ENCODE measurements at places on chromosomes 16 and 17.

DNA sequence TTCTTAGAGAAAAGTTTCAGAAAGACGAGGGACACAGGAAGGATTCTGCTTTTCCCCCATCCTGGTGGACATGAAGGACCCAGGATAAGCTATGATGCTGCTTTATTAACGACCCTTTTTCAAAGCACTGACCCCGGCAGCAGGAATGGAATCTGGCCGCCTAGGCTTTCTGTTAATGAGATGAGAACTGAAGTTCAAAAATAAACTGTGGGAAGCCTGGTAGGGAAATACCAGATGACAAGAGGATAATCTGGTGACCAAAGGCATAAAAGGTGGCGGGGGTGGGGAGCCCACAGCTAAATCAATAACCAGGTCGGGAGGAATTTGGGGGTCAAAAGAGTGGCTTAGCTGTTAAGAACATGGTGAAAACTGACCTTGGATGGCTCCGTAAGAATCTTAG, 171.0 kb downstream of the XYLT1 start:
- DNase-seq = no peak

GRCh38 chr16:7834771-7835431, 502.3 kb downstream of the RBFOX1 start:
- DNase-seq = no peak

- no peak for DNase-seq
Observed at GRCh38 chr17:1197379-1197778, 17.6 kb upstream of the ABR start.

- no peak for DNase-seq
Observed at GRCh38 chr16:71493213-71493612, 4.1 kb upstream of the ZNF19 start.

DNA sequence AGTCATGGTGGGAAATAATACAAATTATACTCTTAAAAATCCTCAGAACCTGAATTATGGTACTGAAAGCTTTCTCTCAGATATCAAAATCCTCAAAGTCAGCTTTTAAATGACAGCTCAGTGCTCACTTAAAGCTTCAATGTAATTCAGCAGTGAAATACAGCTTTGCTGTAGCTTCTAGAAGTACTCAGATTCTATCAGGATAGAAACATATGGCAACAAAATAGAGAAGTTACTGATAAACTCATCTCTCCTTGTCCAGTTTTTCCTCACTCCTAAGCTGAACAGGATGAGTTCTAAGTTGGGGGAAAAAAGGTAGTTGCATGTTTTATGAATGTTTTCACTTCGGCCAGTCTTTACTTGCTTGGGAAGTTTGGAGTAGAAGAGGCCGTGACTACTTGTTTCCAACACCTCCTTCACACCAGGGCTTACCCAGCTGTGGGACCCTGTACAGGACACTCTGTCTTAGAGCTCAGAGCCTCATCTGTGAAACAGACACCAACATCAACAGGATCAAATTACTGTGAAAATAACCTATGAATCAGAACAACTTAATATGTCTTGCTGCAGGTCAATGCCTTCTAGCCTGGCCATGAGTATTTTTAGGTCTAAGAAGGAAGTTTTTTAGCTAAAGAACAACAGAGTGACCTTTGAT, 30.2 kb downstream of the OGFOD1 start:
- DNase-seq = no peak

DNA sequence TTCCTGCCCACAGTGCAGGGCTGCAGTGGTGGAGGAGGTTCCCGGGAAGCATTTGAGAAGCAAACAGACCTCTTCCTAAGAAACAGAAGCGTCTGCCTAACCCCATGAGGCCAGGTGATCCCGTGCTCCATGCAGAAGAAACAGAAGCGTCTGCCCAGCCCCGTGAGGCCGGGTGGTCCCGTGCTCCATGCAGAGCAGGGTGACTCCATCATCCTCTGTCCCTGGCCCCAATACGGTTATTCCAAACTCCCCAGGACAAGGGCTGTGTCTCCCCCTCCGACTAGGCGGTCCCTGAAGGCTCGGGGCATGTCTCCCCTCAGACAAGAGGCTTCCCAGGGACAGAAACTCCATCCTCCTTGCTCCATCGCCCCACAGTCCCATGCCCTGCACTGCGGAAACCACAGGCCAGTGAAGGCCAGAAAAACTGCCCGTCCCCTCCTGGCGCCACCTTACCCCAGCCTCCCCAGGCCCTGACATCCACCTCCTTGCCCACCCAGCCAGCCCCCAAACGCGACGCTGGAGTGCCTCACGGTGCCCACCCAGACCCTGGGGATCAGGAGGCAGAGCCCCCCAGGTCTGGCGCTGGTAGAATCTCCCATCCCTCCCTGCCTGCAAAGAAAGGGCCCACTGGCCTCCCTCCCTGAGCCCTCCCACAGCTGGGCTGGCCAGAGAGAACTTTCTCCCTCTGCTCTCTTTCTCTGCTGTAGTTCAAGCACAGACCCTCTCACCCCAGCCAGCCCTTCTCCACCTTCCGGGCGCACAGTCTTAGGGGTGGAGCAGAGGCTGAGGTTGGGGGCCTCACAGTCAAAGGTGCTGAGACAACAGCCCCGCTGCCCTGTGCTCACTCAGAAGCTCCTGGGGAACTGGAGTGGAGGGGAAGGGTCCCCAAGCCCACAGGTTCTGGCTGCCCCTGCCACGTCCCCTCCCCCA, 30.6 kb upstream of the KRT17 start:
- no peak for DNase-seq

- DNase-seq = no peak
Observed at GRCh38 chr17:79187186-79187585, 112.6 kb downstream of the ENGASE start.

DNA sequence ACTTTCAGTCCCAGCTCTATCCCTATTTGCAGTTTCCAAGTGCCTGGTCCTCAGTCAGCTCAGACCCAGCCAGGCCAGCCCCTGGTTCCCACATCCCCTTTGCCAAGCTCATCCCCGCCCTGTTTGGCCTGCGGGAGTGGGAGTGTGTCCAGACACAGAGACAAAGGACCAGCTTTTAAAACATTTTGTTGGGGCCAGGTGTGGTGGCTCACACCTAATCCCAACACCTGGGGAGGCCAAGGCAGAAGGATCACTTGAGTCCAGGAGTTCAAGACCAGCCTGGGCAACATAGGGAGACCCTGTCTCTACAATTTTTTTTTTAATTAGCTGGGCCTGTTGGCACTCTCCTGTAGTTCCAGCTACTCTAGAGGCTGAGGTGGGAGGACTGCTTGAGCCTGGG, 1.7 kb downstream of the STH start:
- DNase-seq = no peak

- DNase-seq = no peak
Observed at GRCh38 chr17:37197336-37197735, 178.4 kb upstream of the C17orf78 start.

GRCh38 chr16:49467540-49468372, 94.2 kb downstream of the C16orf78 start:
- DNase-seq = no peak

- DNase-seq = no peak
Observed at GRCh38 chr17:73969956-73970355, 233.5 kb upstream of the RPL38 start.

DNA sequence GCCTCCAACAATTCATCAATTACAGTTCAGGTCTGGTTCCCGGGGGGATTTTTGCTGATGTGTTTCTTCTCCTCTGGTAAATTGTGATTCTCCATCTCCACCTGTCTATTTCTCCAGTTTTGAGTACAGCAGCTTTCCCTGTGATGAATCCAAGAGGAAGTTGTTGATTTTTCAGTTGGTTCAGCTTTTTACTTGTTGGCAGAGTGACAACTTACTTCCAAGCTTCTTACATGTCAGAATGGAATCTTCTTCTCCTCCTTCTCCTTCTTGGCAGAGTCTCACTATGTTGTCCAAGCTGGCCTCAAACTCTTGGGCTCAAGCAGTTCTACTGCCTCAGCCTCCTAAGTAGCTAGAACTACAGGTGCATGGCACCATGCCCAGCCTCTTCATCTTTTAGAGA, 33.4 kb upstream of the TMEM92 start:
- no peak for DNase-seq

- no peak for DNase-seq
Observed at GRCh38 chr16:54821731-54822130, 108.9 kb upstream of the IRX5 start.

DNA sequence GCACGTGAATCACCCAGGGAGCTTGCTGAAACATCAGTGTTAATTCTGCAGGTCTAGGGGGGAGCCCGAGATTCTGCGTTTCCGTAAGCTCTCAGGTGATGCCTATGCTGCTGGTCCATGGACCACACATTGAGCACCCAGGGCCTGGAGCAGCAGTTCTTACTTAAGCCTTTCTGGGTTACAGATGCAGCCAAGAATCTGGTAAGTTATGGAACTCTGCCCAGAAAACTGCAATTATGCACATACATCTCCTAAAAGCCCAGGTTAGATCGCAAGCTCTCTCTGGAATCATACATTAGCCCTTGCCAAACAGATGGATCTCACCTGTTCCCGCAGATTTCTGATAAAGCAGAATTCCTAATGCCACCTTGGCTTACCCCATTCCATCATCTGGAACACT, 265.9 kb upstream of the SALL1 start:
- DNase-seq = no peak

DNA sequence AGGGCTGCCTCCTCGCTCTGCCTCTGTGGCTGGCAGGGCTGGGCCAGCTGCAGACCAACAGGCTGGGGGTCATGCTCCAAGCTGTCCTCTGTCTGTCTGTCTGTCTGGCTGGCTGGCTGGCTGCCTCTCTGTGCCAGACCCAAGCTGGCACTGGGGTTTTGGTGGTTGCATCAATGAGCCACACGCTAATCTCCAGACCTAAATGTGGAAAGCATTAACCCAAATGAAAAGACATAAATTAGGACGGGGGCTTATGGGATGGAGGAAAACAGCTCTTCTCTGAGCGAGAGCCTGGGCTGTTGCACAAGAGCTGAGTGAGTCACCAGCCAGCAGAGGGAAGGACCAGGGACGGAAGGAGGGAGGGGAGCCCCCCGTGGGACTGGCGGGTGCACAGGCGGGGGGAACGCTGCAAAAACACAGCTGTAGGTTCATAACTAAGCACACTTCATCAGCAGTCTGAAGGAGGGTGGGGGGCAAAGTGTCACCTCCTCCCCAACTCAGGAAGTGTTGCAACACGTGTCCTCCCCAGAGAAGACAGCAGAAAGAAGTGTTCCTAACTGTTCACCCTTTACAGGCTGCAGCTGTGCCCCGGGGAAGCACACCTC, 83.4 kb downstream of the GAS7 start:
- peak; percentile 53 for DNase-seq

DNA sequence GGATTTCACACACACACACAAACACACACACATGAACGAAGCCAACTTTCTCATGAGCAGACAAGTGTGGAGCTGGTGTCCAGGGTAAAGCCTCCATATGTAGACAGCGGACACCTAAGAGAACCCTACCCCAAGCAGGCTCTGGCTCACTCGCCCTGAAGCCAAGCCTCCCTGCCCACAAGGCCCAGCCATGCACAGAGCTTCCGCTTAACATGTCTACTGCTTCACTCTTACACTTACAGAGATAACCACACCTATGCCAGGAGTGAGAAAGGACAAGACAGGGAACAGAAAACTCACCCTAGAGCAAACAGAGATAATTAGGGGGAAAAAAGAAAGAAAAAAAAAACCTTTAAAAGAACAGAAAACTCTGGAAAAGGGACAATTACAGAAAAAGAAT, 67.5 kb downstream of the CYTH1 start:
- no peak for DNase-seq

DNA sequence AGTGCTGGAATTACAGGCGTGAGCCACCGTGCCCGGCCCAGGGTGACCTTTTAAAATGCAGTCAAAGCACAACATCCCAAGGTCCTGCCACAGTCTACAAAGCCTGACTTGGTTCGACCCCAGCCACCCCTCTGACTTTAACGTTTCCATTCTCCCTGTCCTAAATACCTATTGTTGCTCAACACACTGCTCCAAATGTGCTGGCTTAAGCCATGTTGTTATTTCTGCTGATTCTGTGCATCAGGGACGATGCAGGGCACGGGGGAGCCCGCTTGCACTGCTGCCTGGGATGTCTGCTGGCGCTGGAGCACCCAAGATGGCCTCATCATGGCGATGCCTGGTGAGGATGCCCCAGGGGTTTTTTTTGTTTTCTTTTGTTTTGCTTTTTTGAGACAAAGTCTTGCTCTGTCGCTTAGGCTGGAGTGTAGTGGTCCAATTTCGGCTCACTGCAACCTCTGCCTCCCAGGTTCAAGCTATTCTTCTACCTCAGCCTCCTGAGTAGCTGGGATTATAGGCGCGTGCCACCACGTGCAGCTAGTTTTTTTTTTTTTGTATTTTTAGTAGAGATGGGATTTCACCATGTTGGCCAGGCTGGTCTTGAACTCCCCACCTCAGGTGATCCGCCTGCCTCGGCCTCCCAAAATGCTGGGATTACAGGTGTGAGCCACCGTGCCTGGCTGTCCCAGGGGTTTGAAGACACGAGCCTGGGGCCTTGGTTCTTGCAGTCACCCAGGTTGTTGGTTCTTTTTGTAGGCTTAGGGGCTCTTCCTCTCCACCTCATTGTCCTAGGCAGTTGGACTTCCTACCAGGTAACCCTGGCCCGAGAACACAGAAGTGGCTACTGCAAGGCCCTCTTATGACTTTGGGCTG, 22.9 kb downstream of the TMC7 start:
- DNase-seq = no peak

- no peak for DNase-seq
Observed at GRCh38 chr16:83701494-83701893, 106.3 kb upstream of the HSBP1 start.

- DNase-seq = no peak
Observed at GRCh38 chr17:74049967-74050458, 153.5 kb upstream of the RPL38 start.

GRCh38 chr16:21203155-21203797, 8.1 kb downstream of the ZP2 start:
- DNase-seq = no peak

GRCh38 chr17:12789075-12789480, 220 bp upstream of the ARHGAP44 start:
- peak; percentile 15 for DNase-seq

GRCh38 chr17:50482516-50482915, 3.9 kb downstream of the RSAD1 start:
- DNase-seq = peak; percentile 62

- no peak for DNase-seq
Observed at GRCh38 chr17:56697190-56697589, 103.7 kb downstream of the NOG start.

DNA sequence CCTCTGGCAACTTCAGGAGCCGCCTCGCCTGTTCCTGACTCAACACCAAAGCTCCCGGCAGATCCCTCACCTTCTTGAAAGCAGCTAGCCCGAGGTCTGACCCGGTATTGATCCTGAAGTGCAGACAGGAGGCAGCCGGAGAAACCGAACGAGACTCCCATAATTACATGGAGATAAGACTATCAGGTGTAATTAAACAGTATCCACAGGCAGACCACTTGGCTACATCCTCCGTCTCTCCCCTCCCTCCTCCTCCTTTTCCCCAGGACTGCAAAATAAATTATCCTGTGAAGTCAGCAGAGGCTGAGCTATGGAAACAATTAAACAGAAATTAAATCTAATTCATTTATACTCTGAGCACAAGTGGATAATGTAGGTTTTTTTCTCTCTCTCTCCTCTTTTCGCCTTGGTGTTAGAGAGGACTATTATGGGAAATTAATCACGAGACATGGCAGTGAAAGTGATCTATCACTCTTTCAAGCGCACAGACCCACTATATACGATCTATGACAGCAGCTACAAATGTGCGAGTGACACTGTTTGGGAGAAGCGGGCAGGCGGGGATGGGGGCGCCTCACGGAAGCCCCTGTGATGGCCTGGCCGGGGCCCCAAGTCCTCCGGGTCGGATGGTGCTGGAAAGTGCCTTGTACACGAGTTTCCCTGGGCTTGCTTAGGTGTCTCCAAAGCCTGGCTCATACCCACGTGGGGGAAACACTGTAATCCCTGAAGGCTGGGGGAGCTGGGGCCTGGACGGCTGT, 92.8 kb downstream of the RBFOX3 start:
- no peak for DNase-seq
